ENCODE measurements at places on chromosomes 12 and 14.
A peak's percentile ranks its signal among the peaks of the same experiment; 100 is the strongest.

- DNase-seq, result no peak
Measured at GRCh38 chr12:78146365-78146772, 315.7 kb downstream of the NAV3 start.

DNA sequence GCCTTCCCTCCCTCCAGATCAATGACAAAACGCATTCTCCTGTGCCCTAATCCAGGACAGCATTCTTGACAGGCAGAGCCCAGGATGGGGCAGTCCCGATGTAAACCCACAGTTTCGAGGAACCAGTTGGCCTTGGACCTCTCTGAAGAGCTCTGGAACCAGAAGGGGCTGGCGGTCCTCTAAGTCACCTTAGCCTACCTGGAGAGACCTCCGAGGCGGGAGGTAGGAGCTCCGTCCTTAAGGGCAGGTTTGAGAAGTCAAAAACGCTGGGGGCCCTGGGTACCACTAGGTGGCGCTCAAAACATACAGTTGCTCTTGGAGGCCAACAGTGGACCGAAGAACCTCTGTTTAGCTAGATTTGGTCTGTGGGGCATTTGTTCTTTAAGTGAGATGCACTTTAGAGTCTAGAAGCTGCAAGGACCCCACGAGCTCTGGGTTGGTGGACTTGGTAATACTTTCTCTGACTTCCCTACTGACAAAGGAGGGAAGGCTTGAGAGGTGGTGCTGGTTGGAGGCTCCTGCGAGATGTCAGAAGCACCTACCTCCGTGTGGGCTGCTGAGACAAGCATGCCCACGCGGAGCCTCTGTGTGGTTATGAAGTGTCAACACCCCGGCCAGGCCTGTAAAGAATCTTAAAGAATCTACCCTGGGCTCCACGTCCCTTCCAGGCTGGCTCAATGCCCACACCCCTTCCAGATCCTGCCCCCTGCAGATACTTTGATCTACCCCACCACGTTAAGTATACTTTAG lies 74.8 kb upstream of the CHST11 start:
- peak; percentile 85 for DNase-seq

DNA sequence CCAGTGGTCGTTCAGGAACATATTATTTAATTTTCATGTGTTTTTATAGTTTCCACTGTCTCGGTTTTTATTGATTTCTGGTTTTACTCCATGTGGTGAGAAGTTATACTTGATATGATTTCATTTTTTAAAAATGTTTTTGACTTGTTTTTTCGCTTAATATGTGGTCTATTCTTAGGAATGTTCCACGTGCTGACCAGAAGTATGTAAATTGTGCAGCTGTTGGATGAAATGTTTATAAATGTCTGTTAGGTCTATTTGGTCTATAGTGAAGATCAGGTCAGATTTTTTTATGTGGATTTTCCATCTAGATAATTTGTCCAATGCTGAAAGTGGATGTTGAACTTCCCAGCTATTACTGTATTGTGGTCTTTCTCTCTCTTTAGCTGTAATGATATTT lies 433.8 kb upstream of the MIS18BP1 start:
- DNase-seq, result no peak

DNA sequence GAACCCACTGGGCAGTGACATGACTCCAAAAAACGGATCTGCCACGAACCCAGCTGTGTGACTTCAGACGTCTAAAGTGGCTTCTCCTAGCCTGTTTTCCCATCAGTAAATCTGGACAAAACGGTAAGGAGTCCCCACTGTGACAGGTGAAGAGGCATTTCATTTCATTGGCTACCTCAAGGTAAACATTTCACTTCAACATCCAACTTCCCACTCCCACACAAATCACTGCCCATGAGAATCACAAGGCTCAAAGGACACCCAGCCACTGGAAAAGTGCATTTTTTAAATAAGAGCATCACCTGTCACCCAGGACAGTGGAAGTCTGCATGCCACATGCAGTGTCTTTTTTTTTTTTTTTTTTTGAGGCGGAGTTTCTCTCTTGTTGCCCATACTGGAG lies 27.9 kb downstream of the HSP90AA1 start:
- no peak for DNase-seq

- no peak for DNase-seq
Measured at GRCh38 chr12:4308334-4308950, 12.6 kb upstream of the TIGAR start.

DNA sequence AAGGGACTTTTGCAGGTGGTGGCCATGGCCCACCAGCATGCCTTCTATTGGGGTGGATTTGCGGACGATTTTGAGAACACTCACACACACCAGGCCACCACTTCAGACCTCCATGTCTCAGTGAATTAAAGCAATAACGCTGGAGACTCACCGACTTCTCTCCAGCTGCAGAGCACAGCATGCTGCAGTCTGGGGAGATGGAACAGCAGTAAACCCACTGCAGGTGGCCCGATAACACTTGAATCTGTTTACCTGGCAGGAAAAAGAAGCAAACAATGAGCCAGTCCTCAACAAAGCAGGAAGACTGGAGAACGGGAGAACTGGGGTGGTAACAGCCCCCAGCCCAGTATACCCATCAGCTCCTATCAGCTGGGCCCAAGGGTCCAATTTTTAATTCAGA lies 21.6 kb downstream of the RFC5 start:
- DNase-seq, result no peak

DNA sequence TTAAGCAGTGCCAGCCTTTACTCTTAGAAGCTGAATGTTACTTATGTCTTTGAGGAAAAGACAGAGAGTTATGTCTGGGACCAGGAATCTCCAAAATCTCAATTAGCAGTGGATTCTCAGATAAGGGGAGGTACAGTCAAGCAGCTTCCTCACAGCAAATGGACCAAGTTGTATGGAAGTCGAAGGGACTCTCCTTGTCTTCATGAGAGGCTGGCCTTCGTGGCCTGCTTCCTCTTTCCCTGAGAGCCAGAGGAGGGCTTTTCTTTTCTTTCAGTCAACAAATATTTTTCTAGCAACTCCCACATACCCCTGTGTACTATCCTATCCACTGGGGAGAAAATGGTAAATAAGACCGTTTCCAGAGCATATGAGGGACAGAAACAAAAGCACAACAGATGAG lies 6.6 kb upstream of the WNT5B start:
- DNase-seq, result no peak

- DNase-seq, result no peak
Measured at GRCh38 chr12:46900734-46901463, 75.1 kb upstream of the SLC38A4 start.

- DNase-seq, result no peak
Measured at GRCh38 chr12:110661337-110661972, 27.5 kb downstream of the HVCN1 start.

DNA sequence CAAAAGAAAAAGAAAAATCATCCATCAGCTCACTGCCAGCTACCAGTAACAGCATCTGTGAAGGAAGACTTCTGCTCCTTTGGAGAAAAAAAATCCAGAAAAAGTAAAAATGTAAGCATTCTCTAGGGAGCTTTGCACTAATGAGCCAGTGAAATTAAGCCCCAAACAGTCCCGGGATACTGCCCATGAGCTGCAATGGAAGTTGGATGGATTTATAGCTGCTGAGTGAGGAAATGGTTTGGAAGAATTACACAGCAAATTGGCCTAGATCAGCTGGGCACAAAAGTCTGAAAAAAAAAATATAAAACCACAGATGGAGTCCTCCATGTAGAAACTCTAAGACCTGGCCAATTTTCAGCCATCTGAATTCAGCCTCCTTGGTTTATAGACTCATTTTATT lies 462.9 kb upstream of the USP15 start:
- DNase-seq, result no peak

DNA sequence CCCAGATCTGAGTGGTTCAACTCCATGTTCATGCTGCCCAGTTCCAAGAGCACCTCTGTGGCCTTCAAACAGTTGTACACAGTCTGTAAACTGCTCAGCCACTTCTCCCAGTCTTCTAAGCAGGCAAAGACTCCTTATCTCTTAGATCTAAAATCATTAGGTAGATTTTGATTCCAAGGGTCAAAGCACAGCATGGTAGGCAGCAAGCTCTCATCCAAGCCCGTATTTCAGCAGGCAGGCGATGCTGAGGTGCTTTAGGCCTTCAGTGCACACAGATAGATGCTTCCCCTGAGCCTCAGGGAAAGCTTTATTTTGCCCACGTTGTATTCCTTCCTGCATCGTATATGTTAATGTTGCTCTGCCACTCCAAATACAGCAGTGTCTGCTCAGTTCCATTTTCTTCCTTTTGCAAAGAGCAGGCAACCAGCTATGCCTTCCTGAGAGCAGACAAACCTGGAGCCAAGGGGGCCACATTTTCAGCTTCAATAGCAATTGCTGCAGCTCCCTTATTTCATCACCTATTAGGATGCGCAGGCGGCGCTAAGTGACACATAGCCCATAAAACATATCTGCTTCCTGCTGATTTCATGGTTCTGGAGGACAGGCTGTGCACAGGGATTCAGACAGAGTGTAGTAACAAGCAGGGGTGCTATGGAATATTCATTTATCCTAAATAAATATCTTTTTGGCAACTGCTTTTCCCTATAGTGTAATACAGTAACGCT lies 67.5 kb downstream of the ETV6 start:
- DNase-seq, result no peak

DNA sequence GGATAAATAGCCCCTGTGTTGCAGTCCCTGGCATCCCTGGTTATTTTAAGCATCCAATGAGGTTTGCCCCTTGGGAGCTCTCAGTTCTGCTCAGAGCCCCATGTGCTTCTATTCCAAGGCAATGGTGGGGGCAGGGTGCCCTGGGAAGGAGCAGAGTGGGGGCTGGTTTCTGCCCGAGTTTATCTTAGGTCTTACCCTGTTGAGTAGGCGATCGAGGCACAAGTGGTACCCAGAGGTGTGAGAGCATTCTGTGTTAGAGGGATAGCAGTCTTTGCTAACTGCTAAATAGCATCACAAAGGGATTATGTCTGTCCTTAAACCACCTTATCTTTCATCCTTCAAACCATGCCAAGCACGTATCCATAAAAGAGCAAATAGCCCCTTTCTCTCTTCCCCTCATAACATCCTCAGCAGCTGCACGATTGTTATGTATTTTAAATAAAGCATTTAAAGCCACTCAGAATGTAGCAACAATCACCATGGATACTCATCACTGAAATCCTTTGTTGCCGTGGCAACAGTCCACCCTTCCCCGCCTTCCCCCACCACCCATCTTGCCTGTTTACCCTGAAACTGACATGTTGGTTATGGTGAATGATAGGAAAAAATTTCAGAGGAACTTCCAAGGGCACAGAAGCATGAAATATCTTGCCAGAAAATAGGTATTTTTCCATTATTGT lies 139.3 kb downstream of the PTPN11 start:
- no peak for DNase-seq

GRCh38 chr12:92556141-92556540 lies 146.6 kb upstream of the PLEKHG7 start:
- DNase-seq, result no peak

GRCh38 chr14:103243764-103244737 lies 90.0 kb upstream of the EIF5 start:
- no peak for DNase-seq

DNA sequence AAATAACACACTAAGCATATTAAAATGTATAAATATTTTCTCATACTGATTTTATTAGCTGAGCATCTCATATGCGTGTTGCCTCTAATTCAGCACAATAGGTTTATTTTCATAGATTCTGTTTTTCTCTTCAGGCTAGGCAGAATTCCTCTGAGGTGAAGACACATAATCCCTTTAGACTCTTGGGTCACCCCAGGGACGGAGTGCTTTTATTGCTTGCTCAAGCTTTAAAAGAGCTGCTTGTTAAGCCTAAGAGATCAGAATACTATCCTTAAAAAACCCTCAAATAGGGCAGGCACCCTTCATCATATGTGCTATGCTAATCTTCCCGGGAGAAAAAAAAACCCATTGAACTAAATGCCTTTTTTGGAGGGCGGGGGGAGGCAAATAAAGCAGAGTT lies 390.1 kb downstream of the KCNH5 start:
- DNase-seq, result no peak

- no peak for DNase-seq
Measured at GRCh38 chr12:3931206-3931605, 58.0 kb upstream of the PARP11 start.

DNA sequence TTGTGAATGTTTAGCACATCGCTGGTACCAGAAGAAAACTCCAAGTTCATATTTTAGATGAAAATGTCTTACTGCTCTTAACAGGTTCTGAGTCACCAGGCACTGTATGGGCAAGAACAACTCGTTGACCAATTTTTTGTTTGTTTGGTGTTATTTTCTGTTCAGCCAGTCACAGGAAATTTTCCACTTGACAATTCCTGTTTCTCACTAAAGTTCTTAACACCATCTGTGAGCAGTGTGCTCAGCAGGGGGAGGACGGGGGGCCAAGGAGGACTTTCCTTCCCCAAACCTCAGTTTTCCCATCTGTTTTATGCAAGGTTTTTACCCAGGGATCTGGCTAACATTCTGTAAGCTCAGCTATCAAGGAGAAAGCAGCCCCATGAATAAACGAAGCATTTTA lies 3.0 kb downstream of the NUAK1 start:
- DNase-seq, result no peak

- DNase-seq, result no peak
Measured at GRCh38 chr12:50507930-50508329, 3.1 kb downstream of the DIP2B start.

GRCh38 chr14:31442284-31442683 lies 15.0 kb downstream of the DTD2 start:
- no peak for DNase-seq

- DNase-seq, result no peak
Measured at GRCh38 chr14:97571866-97572555, 774.8 kb downstream of the VRK1 start.

DNA sequence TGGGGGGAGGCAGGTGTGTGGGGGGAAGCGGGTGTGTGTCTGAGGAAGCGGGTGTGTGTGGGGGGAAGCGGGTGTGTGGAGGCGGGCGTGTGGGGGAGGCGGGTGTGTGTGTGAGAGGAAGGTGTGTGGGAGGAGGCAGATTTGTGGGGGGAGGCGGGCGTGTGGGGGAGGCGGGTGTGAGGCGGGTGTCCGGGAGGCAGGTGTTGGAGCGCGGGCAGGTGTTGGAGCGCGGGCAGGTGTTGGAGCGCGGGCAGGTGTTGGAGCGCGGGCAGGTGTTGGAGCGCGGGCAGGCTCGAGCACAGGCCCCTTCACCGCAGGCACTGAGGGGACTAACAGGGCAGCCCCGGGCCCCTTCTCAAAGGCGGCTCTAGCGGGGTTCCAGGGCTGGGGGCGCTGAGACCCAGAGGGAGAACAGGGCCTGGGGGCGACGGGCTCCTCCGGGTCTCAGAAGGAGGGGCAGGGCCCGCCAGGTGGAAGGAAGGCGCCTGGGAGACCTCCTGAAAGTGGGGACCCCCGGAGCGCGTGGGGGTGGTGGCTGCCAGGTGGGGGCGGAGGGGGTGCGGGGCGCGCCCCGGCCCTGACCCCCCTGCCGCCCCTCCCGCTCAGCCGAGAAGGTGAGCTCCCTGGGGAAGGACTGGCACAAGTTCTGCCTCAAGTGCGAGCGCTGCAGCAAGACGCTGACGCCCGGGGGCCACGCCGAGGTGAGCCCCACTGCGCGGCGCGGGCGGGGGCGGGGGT lies 3.2 kb downstream of the CRIP2 start:
- peak; percentile 65 for DNase-seq

Data from right forelimb (tissue), 1 donor.